ENCODE measurements at places on chromosomes 5 and 9.

DNA sequence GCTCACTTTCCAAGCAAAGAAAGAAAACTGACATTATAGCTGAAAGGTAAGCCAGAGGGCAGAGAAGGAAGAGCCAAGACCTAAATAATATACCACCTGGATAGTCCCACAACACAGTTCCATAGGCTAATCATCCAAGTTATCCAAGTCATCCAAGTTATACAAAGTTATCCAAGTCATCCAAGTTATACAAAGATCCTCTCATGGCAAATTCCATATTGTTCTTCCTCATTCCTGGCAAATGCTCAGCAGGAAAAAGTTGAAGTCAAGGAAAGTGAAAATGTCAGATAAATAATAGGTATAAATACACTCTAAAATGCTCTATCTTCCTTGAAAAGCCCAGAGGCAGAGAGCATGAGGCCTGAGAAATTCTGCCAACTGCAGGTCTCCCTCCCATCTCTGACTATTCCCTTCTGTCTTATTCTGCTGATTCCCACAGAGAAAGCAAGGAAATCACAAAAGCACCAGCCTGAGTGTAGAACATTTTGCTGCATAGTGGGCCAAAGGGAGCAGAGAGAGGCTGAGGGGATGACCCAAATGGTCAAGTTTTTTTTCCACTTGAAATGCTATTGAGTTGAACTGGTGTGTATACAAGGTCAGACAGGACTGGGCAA, 12.5 kb downstream of the MCTP1 start:
- no peak for DNase-seq

DNA sequence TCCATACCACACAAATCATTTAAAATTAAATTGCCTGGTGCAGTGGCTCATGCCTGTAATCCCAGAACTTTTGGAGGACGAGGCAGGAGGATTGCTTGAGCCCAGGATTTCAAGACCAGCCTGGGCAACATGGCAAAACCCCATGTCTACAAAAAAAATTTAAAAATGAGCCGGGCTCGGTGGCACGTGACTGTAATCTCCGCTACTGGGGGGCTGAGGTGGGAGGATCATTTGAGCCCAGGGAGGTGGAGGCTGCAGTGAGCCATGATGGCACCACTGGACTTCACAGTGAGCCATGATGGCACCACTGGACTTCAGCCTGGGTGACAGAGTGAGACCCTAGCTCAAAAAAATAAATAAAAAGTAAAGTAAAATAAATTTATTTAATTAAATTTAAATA, 40.9 kb downstream of the LYRM7 start:
- no peak for DNase-seq

DNA sequence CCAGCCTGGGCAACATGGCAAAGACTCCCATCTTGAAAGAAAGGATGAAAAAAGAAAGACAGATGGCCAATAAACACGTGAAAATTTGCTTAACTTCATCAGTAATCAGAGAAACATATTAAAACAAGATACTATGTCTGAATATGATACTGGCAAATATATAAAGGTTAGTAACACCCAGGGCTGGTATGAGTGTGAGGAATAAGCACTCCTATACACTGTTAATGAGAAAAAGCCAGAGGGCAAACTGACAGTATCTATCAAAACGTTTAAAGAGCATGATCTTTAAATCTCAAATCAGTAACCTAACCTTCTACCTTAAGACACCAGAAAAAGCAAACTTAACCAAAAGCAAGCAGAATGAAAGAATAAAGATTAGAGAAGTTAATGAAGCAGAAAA, 14.1 kb downstream of the B4GALT1 start:
- DNase-seq: no peak

DNA sequence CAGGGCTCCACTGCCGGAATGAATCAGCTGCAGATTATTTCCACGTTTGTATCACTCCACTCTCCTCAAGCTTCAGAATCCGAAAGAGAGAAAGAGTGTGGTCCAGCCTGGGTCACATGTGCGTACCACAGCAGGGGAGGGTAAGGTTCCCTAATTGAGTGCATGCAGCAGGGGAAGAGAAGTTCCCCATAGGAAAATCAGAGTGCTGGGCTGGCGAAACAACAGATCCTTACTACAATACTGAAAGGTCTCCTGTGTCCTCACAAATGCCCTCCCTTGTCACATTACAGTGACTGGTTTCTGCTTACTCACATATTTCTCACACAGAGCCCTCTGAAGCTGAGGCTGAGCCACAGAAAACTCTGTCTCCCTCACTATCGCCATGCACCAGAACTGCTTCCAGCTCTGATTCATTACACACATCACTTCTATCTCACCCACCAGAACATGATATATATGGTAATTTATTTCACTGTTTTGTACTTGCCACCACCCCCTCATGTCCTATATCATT, 532.2 kb upstream of the TUSC1 start:
- DNase-seq: no peak

GRCh38 chr9:14271093-14271673, 42.8 kb downstream of the NFIB start:
- peak; percentile 60 for DNase-seq

GRCh38 chr5:88583471-88583870, 299.5 kb downstream of the MEF2C start:
- DNase-seq: no peak

DNA sequence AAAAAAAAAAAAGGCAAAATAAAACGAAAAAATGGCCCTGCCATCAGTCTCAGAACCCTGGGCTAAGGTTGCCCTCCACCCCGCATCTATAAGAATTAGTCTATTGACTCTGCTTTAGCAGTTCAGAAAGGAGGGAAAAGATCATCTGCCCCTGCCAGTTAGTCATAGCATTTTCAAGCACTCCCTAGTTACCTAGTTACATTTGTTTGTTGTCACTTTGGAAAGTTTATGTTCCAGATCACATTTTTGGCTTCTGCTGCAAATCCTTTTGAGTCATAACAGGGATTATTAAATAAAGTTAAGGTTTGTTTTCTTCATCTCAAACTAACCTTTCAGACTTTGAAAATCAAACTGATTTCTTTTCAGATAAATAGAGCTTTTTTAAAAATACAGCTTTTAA, 52.1 kb downstream of the AQP7 start:
- no peak for DNase-seq

Measured in mesothelial cell of epicardium (in vitro differentiated cells).